AG20443 (cell line): ENCODE measurements at places on chromosomes 13 and 19.

GRCh38 chr13:40509876-40510275, 156.6 kb downstream of the FOXO1 start:
- DNase-seq: no peak

DNA sequence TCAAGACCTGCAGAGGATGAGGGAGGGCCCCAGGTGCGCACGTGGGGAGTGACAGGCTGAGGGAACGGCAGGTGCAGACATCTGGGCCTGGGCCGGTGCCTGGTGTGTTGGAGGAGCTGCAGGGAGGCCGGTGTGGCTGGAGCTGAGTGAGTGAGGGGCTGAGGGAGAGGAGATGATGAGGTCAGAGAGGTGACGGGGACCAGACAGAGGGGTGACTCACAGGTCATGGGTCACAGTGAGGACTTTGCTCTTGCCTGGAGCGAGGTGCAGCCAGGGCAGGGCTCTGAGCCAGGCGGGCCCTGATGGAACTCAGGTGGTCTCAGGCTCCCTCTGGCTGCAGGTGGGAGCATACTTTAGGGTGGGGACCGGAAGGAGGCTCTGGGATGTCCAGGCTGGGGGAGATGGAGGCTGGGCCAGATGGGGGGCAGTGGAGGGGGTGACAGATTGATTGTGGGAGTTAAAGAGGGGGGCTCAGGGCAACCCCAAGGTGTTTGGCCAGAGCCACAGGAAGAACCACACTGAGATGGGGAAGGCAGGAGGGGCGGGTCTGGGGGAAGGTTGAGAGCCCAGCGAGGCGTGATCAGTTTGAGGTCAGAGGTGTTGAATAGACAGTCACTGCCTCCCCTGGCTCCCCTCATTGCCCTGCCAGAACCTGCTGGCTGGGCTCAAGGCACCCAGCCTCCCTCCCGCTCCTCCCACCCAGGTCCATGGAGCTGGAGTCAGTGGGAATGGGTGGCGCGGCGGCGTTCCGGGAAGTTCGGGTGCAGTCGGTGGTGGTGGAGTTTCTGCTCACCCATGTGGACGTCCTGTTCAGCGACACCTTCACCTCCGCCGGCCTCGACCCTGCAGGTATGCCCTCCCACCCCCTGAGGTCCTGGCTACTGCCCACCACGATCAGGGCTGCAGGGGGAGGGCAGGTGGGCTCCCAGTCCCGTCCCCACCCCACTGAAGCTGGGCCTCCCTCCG, 8.4 kb downstream of the ARHGAP33 start:
- DNase-seq: no peak

DNA sequence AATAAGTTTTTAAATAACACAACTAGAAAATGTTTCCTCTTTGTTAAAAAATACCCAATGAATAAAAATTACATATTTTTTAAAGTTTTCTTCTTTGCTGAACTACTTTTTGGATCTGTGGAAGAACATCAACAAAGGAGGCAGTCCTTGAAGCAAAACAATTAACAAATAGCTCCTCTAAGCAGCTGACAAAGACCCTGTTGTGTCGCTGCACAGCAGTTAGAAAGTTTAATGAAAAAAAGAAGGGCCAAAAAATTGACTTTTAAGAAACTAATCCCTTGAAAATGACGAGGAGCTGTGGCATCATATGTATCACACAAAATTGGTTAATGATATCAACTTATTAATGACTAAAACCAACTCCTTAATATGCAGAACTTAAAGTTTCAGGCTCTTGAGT, 72.1 kb downstream of the SLITRK1 start:
- DNase-seq: no peak

GRCh38 chr19:34228347-34228746, 26.0 kb upstream of the GARRE1 start:
- no peak for DNase-seq

DNA sequence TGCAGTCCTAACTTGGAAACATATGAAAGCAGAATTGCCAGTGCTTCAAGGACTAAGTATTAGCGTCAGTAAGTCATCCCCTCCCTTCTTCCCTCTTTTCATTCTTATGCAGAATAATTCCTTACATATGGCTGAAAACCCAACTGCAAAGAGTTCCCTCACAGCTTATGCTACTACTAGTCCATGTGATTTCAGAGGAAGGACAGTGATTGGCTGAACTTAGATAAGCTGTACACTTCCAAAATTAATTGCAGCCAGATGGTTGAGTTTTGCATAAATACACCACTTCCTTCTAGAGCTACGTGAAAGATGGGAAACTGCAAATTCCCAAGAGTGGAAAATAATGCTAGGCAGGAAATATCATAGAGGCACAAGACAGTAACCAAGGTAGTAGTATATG, 730.4 kb downstream of the OLFM4 start:
- no peak for DNase-seq

DNA sequence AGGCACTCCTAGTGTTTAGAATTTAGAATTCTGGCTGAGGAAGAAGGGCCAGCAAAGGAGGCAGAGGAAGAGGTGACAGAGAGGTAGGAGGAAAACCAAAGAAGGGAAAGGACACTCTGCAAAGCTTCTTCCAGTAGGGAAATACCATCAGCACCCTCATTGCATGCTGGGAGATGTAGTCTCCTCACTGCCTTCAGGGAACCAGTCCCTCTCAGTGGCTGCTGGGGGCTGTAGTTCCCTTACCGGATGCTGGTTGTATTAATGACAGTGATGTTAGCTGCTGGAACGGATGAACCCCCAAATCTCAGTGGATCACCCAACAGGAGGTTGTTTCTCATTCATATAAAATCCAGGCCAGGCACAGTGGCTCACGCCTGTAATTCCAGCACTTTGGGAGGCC, 10.1 kb downstream of the GRIN2D start:
- peak; percentile 58 for DNase-seq

GRCh38 chr13:67538906-67539305, 308.8 kb upstream of the PCDH9 start:
- DNase-seq: no peak

GRCh38 chr13:95716231-95716630, 39.3 kb downstream of the DNAJC3 start:
- no peak for DNase-seq

DNA sequence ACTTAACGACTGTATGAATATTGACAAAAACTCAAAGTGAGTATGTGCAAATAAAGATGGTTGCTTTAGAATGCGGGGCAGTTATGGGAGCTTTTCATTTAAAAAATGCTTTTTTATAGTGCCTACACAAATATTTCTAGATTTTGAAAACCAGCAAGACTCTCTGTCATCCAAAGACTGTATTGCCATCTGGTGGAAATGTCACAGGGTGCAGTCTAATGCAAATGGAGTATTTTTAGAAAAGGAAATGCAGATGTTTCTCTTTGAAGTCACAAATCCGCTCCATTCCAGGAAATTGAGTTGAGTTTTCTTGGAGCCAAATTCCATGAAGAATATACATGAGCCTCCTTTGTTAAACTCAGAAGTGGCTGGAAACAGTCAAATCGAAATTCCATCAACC, 2.3 kb upstream of the C1QTNF9B start:
- peak; percentile 34 for DNase-seq

DNA sequence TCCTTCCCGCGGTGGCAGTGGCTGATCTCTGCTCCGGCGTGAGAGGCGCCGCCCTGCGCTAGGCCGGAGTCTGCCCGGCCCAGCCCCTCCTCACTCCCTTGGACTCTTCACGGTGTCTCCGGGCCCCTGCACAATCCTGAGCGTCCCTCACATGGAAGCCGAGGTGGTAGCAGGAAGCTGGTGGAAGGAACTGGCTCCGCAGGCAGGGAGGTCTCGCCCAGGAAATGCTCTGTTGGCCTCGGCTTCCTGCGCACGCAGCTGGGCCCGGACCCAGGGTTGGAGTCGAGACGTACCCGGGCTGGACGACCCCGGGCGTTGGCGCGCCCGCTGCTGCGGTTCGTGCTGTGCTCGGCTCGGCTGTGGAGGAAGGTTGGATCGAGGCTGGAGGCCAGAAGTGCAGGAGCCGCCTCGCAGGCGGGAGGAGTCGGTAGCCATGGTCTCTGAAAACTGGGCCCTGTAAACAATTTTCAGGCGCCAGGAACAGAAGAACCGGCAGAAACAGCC, 46.3 kb downstream of the ZNF724 start:
- peak; percentile 25 for DNase-seq

DNA sequence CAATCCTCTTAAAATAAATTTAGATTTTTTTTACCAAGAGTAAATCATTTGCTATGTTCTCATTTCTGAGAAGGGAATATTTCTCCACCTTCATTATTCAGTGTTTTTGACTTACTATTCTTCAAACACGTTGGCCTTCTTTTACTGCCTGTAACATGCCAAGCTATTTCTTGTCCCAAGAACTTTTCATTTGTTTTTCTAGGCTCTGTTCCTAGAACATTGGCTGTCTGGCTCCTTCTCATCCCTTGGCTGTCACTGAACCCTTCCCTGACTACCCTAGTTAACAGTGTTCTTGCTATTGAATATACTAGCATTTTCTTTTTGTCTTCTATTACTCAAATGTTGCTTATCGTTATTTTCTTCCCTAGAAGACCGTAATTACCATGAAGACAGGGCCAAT, 248.1 kb downstream of the ITGBL1 start:
- peak; percentile 29 for DNase-seq

GRCh38 chr19:41990028-41990427, 4.0 kb downstream of the ATP1A3 start:
- no peak for DNase-seq

- peak; percentile 21 for DNase-seq
These were observed 406.3 kb downstream of the COG6 start for GRCh38 chr13:40061466-40062450.

GRCh38 chr19:33298146-33298911, 4.0 kb downstream of the CEBPA start:
- DNase-seq: no peak

DNA sequence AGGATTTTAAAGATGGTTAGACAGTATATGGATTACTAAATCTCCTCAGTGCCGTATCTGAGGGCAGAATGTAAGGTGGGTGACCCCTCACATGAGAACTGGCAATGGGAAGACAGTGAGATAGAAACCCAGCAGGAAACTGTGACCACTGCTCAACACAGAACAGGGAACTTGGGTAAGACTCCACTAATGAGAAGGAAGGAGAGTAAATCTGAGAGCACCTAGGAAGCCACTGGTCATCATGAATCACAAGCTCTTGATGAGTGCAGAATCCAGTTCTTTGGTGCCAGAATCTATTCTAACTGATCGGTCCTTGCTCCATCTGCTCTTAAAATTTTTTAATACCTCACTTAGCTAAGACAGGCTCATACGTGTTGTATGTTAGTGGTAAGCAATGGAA, 261.8 kb downstream of the KLF12 start:
- no peak for DNase-seq

GRCh38 chr19:51501594-51502263, at the start of gene SIGLEC12:
TSS of gene SIGLEC12 (minus strand) at chr19:51501800. CDS start at chr19:51501733, 67 bp downstream.
- no peak for DNase-seq

- DNase-seq: no peak
These were observed 4.2 kb downstream of the GJA3 start for GRCh38 chr13:20156702-20157101.

DNA sequence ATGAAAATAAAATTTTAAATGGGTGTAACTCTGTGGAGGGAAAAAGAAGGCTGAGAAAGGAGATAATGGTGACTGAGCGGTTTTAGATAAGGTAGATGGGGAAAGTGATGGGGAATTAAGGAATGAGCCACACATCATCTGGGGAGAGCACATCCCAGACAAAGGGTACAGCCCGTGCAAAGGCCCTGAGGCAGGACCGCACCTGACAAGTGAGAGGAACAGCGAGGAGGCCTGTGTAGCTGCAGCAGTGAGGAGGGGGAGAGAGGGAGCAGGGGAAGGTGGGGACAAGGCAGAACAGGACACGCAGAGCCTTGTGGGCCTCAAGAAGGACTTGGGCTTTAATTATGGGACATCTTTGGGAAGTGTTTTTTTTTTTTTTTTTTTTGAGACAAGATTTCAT, 1.8 kb upstream of the CELF5 start:
- no peak for DNase-seq

DNA sequence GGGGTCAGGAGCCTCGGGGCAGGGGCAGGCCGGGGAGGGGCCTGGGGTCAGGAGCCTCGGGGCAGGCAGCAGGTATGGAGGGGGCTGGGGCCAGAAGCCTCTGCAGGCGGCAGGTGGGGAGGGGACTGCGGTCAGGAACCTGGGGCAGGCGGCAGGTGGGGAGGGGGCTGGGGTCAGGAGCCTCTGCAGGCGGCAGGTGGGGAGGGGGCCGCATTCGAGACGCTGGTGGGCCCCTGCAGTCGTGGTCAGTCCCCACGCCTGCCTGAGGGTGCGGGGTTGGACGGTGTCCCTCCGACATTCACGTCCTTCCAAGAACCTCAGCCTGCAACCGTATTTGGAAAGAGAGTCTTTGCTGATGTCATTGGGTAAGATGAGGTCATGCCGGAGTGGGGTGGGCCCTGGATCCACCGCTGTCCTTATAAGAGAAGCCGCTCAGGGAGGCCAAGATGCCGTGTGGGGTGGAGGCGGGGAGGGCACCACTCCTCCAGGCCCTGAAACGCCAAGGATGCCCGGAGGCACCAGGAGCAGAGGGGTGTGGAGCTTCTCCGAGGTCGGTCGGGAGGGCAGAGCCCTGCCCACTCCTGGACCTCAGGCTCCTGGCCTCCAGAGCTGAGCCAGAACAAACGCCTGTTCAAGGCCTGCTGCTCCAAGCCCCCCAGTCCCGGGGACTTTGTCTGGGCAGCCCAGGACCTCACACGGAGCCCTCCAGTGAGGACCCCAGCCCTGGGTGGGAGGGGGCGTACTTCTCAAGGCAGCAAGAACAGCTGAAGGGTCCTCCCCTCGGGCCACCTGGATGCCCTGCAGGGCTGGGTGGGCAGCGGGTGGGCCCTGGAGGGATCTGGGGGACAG, 30.1 kb downstream of the PIP5K1C start:
- DNase-seq: peak; percentile 95

DNA sequence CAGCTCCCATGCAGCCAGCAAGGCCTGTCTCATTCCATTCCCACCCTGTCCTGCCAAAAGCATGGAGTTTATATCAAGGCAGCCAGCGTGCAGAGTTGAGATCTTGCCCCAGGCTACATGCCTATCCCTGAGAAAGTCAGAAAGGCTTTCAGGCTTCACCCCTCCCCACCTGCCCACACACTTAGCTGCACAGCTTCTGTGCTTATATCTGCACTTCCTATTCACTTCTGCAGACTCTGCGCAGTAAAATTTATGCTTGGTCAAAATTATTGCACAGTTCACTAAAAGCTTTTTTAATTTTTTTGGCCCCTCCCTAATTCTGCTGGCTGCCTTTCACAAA, 12.5 kb upstream of the ZNF675 start:
- no peak for DNase-seq

- no peak for DNase-seq
These were observed 7.2 kb upstream of the EPHX3 start for GRCh38 chr19:15239337-15239949.

DNA sequence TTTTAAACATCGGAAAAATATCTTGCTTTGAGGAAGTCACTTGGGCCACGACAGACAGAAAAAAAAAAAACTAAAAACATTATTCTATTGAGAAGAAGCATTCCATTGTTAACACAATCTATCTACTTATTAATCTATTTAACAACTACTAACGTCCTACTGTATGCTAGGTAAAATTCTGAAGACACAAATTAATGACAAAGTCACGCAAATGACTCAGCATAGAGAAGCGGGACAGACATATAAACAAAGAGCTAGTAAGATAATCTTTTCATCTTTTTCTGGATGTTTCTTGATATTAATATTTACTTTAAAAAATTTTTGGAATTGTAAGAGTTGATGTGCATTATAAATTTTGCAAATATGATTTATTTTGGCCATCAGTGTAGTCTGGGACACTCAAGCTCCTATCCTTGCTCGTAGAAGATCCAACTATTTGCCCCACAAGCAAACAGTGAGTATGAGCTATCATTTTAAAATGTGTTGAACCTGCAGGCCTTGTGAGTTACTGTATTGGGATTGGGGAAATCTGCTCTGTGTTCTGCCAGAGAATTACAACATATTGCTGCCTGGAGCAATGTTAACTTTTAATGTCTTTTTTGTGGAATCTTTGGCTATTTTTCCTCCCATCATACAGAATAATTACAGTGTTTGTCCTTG, 109.1 kb downstream of the PCDH9 start:
- no peak for DNase-seq

GRCh38 chr19:16847430-16847829, 18.2 kb downstream of the SIN3B start:
- DNase-seq: no peak
